ENCODE measurements at places on chromosomes 5 and 9. TPM values are rescaled to one million over a fixed set of nuclear protein-coding genes. Genes with fewer than 3 reads are reported as not detected.

DNA sequence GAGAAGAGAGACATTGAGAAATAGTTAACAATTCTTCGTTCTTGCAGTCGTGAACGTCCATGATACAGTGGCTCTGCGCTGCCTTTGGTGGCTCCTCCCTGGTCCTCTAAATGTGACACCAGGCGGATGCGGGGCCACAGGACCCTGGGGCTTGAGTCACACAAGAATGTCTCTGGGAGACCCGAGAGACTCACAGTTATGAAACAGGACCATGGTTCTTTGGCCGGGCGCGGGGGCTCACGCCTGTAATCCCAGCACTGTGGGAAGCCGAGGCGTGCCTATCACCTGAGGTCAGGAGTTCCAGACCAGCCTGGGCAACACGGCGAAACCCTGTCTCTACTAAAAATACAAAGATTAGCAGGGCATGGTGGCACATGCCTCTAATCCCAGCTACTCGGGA lies 767 bp upstream of the ZDHHC11 start:
- DNase-seq: peak; percentile 49

- DNase-seq: no peak
These were observed 4.8 kb downstream of the SUB1 start for GRCh38 chr5:32589942-32590869.

- DNase-seq: no peak
These were observed 176.7 kb downstream of the PRDM9 start for GRCh38 chr5:23684103-23684502.

DNA sequence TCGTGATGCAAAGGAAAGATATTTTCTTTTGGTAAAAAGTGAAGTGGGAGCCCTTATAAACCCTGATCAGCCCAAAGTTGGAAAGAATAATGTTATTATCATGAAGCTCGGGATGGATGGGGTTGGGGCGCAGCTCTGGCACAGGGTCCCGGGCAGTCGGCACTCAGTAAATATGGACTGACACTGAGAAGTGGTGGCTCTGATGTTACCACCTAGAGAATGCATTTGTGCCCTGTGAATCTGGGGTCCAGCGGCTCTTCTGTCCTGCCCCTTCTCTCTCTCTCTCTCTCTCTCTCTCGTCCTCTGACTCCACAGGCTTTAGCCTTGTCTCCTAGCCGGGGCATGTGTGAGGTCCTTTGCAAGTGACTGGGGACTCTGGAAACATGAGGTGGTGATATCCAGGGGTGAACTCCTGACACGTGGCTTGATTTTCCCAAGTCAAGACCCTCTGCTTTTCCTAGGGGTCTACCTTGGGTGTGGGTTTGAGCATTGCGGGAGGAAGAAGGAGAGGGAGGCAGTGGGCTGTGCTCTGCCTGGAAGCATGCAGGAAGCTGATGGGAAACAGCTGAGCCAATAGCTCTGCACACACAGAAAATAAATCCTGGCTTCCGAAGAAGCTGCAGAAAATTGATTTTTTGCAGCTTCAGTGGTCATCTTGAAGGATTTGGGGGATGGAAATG lies 162.7 kb downstream of the MACROH2A1 start:
- peak; percentile 39 for DNase-seq

DNA sequence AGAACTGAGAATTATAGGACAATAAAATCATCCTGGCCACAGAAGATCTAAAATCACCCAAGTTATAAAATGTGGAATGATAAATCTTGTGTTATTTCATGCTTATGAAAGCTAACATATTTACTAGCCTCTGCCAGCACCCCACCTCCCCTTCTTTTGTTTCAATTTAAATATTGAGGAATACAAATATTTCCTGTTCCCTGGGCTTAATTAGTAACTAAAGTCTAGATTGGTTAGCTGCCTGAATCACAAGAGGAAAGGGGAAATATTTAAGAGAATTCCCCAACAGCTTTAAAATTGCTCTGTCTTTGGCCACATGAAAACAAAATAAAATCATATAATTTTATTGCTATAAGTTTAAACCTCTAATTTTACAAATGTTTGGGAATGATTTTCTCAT lies 287.0 kb downstream of the PRELID2 start:
- no peak for DNase-seq

DNA sequence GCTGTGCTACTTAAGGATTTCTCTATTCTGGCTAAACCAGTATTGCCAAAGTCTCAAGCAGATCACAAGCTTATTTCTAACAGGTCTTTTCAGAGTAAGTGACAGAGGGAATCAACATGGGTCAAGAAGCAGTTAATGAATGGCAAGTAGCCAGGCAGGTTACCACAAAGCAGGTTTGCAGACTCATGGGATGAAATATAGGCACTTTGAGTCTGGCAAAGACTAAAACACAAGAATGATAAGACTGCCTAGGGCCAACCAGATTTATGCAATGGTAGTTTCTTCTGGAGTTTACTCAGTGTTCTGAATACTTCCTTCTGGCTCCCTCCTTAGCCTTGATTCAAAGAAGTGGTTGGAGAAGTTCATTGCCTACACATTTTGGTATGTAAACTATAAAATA lies 3.6 kb downstream of the HMGCS1 start:
- no peak for DNase-seq

GRCh38 chr5:81249240-81249639 lies 16.1 kb downstream of the CKMT2 start:
- DNase-seq: no peak

- no peak for DNase-seq
These were observed 26.1 kb upstream of the GLIPR2 start for GRCh38 chr9:36110434-36110833.

GRCh38 chr5:62289813-62290212 lies 16.2 kb upstream of the KIF2A start:
- no peak for DNase-seq

- no peak for DNase-seq
These were observed 92.2 kb upstream of the ADAMTS19 start for GRCh38 chr5:129367883-129368282.

GRCh38 chr5:74035521-74035937 lies 409.5 kb downstream of the ARHGEF28 start:
- no peak for DNase-seq

GRCh38 chr5:110105692-110106091 lies 416.0 kb downstream of the MAN2A1 start:
- no peak for DNase-seq

GRCh38 chr5:22504411-22504810 lies 348.7 kb downstream of the CDH12 start:
- no peak for DNase-seq

SLC6A3 gene
- total RNA-seq: not detected

PAM gene
- total RNA-seq: 188 TPM

SAXO1 gene
- total RNA-seq: 0.49 TPM

FSD1L gene
- total RNA-seq: 14.0 TPM

Measured in sciatic nerve (tissue), 2 donors.